ENCODE measurements at places on chromosomes 7 and 10. TPM values are rescaled to one million over a fixed set of nuclear protein-coding genes. Genes with fewer than 3 reads are reported as not detected.

- peak; percentile 7 for DNase-seq
Measured at GRCh38 chr10:60182691-60183090, 207.0 kb downstream of the ANK3 start.

- DNase-seq: no peak
Measured at GRCh38 chr10:73647875-73648651, 6.8 kb upstream of the MYOZ1 start.

DNA sequence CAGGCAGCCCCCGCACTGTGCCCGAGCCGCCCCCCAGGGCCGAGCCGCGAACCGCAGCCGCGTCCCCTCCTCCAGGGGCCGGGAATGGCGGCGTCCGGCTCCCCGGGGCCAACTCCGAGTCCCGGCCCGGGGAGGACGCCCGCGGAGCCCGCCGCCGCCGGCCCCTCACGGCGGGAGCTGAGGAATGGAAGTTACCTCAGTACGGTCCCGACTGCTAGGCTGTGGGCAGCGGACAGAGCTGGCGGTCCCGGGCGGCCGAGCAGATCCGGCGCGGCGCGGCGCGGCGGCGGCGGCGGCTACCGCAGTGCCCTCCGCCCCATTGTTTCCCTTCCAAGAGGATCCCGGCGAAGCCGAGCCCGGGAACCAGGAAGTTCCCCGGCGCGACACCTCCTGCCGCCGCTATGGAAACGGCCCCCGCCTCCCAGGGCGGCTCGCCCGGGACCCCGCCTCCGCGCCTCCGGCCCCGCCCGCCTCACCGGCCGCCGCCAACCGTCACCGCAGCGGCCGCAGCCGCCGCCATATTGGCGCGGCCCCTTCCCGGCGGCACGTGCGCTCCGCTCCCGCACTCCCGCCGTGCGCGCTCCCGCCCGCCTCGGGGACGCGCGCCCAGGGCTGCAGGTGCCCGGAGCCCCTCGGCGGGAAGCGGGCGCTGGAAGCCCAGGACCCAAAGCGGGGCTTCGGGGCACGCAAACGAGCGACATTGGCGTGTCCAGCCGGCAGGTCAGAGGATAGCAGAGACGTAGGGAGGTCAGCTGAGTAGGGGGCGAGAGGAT lies at the start of gene USP6NL:
Gene USP6NL (minus strand): TSS at position 403 of the 773 bp plus-strand sequence. CDS start 14,016 bp downstream, outside the sequence.
- DNase-seq: peak; percentile 88

DNA sequence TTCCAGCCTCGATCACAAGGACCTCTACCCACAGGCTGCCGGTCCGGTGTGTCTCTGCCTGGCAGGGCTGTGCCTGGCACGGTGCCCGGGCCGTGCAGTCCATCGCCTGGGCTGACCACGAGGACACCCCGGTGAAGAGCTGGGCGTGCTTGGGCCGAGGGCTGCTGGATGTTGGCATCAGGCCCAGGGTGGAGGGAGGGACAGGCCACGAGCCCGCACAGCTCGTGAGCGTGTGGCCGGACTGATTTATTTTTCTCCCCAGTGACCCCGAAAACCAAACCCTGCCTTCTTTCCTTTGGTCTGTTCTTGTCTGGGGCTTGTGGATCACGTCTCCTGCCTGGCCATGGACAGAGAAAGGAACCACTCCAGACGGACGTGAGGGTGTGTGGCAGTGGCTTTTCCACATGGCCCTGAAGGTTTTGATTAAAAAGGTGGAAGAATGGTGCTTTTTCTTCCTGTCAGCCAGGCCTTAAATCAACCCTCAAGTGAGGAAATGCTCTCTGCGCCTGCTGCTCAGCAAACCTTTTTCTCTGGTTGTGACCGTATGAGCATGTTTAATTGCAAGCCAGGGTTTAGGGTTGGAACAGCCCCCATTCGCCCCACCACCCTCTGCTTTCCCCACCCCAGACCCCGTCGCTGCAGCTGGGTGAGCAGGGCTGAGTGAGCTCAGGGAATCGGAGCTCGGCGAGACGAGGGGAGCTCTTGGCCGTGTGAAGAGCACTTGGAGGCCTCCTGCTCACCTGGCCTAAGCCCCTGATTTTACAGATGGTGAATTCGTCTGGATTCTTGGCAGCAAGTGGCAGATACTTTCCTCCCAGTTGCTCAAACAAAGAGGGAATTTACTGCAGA lies 130.1 kb downstream of the RGS10 start:
- peak; percentile 7 for DNase-seq

DNA sequence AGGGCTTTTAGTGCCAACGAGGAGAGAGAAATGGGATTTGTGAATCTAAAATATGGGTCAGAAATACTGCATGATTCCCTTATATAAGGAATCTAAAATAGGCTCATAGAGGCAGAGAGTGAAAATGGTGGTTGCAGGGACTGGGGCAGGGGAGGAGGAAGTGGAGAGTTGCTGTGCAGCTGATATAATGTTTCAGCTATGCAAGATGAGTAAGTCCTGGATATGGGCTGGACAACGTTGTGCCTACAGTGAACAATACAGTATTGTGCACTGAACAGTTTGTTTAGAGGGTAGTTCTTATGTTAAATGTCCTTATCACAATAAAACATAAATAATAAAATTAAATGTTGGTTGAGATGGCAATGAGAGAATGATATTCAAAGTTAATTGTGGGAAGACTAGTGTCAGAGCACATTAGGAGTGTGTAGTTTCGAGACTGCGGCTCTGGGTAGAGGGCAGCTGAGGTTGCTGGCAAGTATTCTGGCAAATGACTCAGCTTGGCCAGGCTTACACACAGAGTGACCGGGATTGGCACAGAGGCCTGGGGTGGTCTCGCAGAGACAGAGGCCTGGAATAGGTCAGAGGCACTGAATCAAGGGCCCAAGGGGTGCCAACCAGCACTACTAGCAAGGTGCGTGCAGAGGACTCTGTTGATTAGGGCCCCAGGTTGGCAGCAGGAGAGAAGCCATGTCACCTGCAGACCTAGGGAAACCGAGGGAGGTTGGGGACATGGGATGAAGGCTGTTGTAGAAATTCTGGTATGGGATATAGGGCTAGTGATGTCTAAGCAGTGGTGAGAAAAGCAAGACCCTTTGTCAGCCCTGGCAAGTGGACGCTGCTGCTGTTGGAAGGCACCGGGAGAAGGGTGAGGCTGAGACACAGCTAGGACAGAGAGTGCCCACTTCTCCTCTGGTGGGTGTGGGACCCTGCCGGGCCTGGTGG lies 2.8 kb upstream of the DEPP1 start:
- peak; percentile 81 for DNase-seq

- DNase-seq: no peak
Measured at GRCh38 chr10:43196981-43197833, 59.0 kb downstream of the CSGALNACT2 start.

GRCh38 chr10:119252470-119253151 lies 45.2 kb downstream of the GRK5 start:
- DNase-seq: no peak

GRCh38 chr10:18097524-18097923 lies 42.7 kb upstream of the CACNB2 start:
- DNase-seq: peak; percentile 16

- DNase-seq: peak; percentile 23
Measured at GRCh38 chr7:18700147-18700546, 204.6 kb downstream of the HDAC9 start.

GRCh38 chr7:65251851-65252620 lies 121.6 kb upstream of the ZNF92 start:
- peak; percentile 91 for DNase-seq

DNA sequence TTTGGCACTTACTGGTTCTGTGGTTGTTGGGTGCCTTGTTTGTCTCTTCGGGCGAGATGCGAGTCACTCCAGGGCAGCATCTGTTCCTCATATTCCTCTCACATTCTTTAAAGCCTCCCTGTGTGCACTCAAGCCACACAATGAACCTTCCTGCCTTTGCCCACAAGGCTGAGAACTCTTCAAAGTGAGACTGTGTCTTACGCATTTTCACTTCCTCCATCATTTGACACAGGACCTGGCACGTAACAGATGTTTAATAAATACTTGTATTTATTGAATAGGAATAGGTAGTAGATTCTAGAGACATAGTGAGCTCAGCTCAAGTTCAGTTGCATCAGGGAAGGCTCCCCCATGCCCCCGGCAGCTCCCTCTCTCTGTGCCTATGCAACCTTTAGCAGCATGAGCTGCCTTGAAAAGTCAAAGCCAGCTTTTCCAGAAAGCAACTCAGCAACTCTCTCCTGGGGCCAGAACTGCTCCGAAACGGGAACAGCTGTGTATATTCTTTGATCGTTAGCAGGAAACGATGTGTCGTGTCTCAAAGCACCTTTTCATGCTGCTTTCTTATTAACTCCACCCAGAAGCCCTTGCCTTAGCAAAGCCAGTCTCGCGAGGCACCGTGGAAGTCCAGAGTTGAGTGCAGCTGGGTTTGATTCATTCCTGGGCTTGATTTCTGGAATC lies 97.5 kb downstream of the PFKFB3 start:
- peak; percentile 23 for DNase-seq

DNA sequence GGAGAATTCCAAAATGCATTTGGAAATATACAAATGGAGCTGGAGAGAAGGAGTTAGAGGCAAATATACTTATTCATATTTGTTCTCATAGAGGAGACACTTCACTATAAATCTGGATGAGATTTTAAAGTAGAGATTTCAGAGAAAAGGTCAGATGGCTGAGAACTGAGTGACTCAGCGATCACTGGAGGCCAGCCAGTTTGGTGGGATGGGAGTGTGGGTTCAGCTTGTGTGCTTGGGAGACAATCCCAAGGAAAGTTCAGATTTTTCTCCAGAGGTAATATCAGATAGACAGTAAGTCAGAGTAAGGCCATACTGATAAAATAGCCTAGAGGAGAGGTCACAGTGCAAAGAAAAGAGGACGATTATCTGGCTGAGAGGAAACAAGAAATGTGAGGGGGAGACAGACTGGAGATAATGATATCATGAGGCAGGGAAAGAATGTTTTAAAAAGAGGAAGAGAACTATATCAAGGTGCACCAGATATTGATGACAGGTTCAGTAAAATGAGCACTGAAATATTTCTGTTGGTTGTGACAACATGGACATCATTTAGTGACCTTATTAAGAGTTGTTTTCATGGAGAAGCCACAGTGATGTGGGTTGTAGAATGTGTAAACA lies 67.0 kb downstream of the MDFIC start:
- peak; percentile 83 for DNase-seq

RBP4 gene
- total RNA-seq: not detected

CDK1 gene
- 191 TPM for total RNA-seq

GRM3 gene
- not detected for total RNA-seq

MMP21 gene
- not detected for total RNA-seq

NKX1-2 gene
- total RNA-seq: not detected

Measured in Daoy (cell line).